T follicular helper cell (primary cell): ENCODE measurements at places on chromosomes 5 and 9.

DNA sequence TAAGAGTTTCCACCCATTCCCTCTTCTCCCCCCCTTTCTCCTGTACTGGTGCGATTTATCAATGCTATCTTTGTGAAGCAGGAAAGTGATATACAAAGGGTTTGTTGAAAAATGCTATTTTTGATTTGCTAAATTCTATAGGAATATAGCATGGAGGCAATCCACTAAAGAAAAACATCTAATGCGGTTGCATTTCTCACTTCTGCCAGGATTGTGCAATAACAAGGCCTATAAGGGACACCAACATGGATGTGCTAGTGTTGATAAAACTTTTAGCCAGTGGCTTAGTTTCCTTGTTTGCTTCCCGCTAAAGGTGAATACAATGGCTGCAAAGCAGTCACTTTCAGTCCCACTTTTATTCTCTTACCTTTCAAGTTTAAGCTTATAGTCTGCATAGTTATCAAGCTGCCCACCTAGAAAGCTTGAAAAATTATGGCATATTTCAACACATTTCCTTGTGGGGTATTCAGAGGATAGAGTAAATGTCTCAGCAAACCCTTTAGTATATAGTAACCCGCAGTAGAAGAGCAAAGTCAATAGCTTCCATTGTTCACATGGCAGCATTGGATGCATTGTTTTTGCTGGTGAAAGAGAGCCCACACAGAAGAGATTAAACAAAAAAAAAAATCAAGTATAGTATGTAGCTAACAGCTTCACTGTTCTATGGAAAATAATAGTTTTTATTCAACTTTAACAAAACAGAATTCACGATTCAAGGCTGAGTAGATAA is 674.6 kb upstream of the SEMA6A start:
- DNase-seq = no peak

- no peak for DNase-seq
These were observed 164.7 kb upstream of the LHFPL2 start for GRCh38 chr5:78813286-78813685.

GRCh38 chr5:171122372-171122771 is 186.7 kb upstream of the TLX3 start:
- no peak for DNase-seq

- DNase-seq = no peak
These were observed 52.2 kb upstream of the SPINK5 start for GRCh38 chr5:148011398-148012137.

- no peak for DNase-seq
These were observed 421.5 kb upstream of the DAP start for GRCh38 chr5:11182441-11183080.

DNA sequence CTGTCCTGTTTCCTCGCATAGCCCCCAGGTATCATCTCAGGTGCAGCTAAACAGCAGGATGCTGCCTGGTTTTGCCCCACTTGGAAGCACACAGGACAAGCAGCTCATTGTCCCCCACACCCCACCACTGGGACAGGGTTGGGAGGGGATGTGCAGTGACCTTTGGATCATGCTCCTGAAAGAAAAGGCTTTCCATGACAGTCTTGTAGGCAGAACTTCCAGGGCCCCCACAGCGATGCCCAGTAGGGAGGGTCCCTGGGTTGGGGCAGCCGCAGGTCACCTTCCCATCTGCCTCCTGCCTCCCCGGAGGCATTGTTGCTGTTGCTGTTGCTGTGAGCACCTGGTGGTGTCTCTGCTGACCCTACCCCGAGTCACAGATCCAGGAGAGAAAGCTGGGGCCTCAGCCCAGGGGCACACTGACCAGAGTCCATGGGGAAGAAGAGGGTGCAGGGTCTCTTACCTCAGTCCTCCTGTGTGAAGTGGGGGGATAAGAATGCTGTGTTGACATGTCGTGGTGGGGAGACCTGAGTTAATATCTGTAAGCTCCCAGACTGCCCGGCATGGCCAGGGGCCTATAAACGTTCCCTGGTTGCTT is 8.5 kb downstream of the CEP72 start:
- DNase-seq = no peak

DNA sequence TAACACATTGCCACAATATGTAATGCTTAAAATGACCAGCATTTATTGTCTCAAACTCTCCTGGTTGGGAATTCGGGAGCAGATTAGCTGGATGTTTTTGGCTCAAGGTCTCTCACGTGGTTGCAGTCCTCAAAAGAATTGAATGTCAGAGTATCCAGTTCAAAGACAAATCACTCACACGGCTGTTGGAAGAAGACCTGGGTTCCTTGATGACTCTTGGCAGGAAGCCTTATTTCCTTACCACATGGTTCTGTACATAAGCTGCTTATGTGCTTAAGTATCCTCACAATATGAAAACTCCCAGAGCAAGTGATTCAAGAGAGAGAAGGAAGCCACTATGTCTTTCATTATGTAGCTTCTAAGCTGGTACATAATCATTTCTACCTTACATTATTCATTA is 230.3 kb upstream of the PTPRD start:
- no peak for DNase-seq

- peak; percentile 45 for DNase-seq
These were observed 11.6 kb upstream of the IL12B start for GRCh38 chr5:159341906-159342310.

GRCh38 chr5:15757103-15757502 is 257.1 kb downstream of the FBXL7 start:
- no peak for DNase-seq

DNA sequence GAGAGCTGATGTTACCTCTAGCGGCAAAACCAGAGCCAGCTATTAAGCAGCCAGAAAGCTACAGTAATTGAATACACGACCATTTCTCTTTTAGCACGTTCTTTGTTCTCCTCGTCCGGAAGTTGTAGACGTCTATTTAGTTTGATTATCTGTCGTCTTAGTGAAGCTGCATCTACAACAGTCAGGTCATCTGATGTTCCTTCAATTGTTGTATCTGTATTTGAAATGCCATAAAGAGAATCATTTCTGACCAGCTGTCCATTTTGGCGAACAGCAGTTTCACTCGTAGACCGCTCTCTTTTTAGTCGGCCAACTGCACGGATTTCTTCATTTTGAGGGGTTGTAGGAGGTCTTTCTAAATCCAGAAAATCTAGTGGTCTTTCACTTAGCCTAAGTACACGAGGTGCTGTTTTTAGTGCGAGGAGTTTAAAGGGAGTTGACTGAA is 12.6 kb downstream of the PDE6A start:
- no peak for DNase-seq

DNA sequence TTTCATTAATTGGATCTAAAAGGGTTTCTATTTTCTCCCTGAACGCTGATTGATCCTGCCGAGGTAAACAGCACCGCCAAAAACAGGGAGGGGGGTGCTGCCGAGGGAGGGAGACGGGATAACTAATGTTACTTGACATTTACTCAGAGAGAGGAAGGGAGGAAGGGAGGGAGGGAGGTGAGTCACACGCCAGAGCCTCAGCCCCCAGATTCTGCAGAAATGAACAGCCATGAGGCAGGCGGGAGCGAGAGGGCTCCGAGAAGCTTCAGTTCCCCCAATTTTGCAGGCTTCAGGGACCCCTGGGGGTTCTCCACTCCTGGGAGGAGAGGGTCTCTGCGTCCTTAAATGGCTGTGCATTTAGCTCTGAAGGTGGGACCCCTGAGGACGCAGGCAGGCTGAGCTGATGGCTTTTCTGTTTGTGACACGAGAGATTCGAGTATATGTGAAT is 59.1 kb upstream of the IER5L start:
- DNase-seq = peak; percentile 21
